AG08395 (cell line): ENCODE measurements at places on chromosomes 6 and 20.

DNA sequence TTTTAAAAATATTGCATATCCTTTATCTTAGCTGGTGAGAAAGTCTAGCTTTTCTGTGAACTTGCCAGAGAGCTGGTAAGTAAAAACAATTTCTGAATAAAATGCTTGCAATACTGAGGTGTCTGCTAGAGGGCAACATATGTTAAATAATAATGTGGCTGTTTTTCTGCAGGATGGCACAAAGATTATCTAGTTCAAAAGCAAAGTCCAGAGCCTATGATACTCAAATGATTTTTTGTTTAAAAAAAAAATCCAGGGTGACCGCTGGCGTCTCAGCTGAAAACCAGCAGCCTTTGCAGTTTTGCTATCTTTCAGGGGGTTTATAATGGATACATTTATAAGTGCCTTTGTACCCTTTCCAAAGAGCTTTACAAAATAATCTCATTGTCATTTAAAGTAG lies 194.9 kb downstream of the PHACTR1 start:
- peak; percentile 60 for DNase-seq

- DNase-seq, result no peak
Observed at GRCh38 chr6:41200901-41201763, at the start of gene TREML2. TREML2 (minus strand) TSS chr6:41201149; CDS start chr6:41201008, 141 bp downstream.

DNA sequence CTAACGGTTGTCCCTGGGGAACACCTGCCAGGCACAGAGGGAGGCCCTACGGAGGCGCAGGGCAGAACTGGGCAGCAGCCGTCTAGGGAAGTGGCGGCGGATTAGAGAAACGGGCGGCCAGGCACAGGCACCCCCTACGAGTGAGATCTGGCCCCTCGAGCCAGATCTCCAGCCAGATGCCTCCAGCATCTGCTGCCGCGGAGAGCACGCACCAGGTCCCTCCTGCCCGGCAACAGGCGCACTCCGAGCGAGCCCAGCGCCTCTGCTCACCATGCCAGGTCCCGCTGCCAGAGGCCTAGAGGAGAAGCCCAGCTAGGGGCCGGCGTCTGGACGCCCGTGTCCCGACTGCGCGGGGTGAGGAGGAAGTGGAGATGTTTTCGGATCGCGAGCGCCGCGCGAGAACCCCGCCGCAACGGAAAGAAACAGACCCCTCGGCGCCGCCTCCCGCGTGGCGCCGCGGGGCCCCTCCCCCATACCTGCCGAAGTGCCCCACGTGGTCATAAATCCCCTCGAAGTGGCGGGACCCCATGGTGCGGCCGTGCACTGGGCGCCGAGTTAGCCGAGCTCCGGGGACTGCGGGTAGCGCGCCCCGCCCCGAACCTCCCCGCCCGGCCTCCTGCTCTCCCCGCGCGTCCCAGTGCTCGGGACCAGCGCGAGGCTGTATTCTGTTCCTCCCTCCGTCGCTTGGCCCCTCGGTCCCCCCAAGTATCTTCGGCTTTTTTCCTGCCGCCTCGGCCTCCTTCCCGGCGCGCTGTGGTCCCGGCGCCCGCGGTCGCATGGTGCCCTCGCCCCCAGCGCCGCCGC lies at the start of gene SLC22A16:
SLC22A16 (minus strand) TSS at position 568 of the 804 bp plus-strand sequence; CDS start at position 529, 39 bp downstream.
- peak; percentile 25 for DNase-seq

DNA sequence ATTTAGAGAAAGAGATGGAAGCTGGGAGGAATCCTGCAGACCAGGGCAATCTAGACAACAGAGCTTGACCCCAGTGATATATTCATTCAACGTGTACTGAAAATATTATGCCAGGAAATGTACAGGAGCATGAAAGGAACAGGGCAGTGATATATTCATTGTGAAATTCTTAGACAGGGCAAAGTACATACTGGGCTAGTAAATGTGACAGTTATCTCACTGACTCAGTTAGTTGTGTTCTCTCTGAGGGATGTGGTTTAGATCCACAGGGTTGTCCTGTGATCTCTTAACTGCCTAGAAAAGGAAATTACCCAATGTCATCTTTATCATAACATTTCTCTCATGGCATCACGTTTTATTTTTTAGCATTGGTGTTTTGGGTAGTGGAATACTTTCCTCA lies 891.3 kb downstream of the EYS start:
- DNase-seq, result no peak

- DNase-seq, result no peak
Observed at GRCh38 chr6:169042061-169042460, 211.6 kb downstream of the THBS2 start.

- no peak for DNase-seq
Observed at GRCh38 chr6:163539101-163539762, 124.7 kb downstream of the QKI start.

DNA sequence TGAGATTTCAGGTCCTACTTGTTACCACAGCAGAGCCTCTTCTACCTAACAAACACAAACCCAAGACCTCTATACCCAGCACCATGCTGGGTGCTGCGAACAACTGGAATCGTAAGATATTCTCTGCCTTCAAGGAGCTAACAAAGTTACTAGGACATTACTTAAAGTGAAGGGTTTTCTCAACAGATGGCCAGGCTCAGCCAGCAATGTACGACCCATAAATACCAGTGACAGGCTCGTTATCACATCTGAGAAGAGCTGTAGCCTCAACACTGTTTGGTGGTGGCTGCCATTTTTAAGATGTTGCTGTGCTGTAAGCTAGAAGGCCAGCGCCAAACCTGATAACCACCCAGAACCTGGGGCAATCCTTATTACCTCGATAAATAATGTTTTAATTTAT lies 406.5 kb downstream of the KIF16B start:
- no peak for DNase-seq

DNA sequence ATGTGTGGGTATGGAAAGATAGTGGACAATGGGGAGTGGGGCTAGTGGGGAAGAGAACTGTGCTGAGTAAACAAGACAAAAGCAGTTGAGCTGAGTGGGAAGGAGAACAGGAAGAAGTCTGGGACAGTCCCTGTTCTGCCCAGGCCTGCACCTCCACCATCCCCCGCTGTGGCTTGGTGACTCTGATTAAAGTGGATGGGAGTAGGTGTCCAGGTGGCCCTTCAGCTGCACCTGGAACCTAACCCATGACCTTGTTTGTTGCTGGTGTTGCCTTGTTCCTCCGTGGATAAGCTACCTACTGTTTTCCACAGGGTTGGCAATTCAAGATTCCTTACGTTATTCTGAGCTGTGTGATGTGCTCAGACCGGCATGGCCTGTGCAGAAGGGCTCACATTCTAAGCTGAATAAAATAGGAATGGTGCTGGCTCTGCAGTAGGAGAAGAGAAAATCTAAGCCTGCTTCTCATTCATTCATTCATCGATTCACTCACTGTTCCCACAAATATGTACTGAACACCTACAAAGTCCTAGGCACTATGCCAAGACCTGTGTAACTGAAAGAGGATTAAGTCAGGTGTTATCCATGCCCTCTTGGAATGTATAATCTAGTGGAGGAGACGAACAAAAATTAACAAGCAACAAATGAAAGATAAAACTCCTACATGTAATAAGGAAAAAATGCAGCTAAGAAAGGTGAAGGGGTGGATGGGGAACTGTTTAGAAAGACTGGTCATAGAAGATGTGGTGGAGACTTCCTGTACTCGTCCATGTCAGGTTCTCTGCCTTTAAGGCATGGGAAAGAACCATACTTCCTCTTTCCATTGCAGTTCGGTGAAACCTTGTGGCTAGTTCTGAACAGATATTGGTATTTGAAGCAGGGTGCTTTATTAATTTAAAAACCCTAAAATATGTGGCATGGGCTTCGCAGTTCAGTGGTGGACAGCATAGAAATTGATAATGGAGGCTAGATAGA lies 10.1 kb upstream of the CALHM6 start:
- DNase-seq, result no peak

DNA sequence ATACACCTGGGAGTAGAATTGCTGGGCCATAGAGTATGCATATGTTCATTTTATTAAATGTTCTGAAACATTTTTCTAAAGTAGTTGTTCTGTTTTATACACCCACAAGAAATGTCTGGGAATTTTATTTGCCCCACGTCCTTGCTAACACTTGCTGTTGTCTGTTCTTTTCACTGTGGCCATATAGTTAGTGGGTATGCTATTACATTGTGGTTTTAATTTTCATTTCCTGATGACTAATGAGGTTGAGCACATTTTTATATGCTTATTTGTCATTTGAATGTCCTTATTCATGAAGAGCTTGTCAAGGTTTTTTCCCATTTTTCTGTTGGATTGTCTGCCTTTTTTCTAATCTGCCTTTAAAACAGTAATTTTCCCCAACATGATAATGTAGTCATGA lies 41.5 kb upstream of the TGM3 start:
- no peak for DNase-seq

DNA sequence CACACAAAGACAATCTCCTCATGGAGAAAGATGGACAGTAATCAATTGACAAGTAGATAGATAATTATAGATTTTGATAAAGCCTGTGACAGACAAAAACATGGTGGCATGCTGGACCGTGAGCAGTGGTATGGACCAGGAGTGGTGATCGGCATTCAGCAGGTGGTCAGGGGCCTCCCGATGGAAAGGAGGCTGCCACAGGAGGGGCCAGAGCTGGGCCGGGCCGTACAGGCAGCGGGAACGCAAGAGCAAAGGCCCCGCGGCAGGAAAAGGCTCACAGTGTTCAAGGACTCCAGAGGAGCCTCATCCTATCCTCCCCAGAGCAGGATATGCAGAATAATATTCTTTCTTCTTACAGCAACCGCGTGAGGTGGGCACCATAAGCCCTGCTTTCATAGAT lies 123.7 kb downstream of the EYA2 start:
- no peak for DNase-seq

DNA sequence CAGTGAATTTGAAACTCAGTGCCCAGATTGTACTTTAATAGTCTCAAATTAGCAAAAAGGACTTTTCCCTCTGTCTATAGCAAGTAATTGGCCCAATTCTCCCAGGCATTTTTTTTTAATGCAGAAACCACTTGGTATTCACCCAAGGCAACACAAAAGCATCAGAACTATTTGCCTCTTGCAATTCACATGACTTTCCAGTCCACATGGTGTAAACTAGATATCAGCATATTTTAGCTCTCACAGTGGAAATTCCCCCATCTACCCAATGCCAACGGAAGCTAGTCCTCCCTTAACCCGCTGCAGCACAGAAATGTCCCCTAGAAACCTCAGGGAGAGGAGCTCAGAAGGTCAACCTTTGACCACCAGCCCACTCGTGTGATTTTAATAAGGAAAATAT lies 103.4 kb upstream of the CDYL start:
- DNase-seq, result peak; percentile 61

GRCh38 chr20:5160882-5161281 lies 34.1 kb downstream of the CDS2 start:
- no peak for DNase-seq

- no peak for DNase-seq
Observed at GRCh38 chr20:3692706-3693294, 11.0 kb upstream of the ADAM33 start.

DNA sequence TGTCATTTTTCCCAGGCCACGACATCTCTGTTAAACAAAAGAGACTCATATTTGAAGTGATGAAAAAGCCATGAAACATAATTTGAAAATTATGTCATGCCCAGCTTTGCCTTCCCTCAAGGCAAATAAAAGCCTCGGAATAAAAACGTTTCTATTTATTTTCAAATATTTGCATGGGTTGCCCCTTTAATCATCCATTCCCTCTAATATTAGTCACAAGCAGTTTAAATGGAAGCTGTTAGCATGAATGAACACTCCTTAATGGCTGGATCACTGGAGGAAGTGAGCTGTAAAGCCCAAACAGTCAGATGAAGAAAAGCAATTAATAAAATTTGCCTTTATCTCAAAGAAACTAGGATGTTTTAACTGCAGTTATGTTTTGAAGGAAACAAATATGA lies 69.3 kb upstream of the STMND1 start:
- DNase-seq, result peak; percentile 54

- no peak for DNase-seq
Observed at GRCh38 chr20:5400164-5400762, 83.5 kb upstream of the PROKR2 start.

GRCh38 chr20:11790046-11790445 lies 127.6 kb upstream of the BTBD3 start:
- DNase-seq, result no peak

- DNase-seq, result peak; percentile 71
Observed at GRCh38 chr6:7765575-7766325, 39.9 kb downstream of the BMP6 start.

- no peak for DNase-seq
Observed at GRCh38 chr6:55082021-55082420, 92.3 kb upstream of the HCRTR2 start.

DNA sequence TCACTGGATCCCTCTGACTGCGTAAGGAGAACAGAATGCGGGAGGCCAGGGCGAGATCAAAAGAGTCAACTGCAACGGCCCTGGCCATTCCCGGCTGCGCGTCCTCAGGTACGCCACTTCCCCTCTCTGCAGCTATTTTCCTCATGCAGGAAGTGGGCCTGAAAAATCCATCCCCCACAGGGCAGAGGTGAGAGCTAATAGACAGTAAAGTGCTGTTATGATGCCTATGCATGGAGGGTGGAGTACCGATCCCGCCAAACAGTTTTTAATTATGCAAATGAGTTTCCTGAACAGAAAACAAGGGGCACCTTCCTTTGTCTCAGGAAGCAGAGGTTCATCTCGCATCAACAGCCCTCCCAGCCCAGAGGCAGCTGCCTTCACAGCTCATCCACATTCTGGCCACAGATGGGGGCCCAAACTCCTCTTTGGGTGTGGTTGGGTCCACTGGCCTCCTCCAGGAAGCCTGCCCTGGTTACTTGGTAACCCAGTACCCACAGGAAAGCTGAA lies 9.3 kb downstream of the PREX1 start:
- no peak for DNase-seq

- DNase-seq, result no peak
Observed at GRCh38 chr6:112038268-112038667, 15.6 kb upstream of the CCN6 start.

DNA sequence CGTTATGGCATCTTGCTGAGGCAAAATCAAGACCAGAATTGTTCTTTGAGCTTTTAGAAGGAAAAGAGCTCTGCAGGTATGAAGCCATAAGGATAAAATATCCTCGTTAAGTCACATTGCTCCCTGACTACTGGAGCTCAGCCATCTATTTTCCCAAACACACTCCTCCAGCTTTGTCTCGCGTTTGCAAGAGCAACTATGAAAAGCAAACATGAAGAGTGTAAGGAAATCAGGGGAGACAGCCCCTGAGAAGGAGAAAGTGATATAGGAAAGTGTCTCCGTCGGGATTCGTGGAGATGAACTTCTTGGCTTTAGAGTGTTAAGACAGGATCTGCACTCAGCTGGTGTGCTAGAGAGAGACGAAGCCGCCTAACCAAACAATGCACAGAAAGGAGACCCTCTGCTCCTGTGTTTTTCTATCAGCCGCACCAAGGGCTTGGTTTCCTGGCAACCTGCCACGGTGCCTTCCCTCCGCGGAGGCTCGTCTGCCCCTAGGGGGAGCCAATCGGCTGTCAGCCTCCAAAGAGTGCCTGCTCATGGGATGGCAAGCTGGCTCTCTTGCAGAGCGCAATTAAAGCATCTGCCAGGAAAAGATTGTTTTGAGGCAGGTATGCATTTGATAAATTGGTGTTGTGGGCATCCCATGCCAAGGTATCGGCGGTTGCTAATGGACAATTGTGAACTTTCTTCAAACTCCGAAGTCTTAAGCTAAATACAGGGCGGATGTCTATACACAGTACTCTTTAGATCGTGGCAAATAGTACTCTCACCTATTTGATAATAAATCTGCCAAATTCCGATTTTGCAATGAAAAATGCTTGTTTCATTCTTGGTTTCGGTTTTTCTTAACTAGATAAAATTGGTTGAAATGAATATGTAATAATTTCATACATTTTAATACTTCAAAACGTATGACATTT lies 603.2 kb downstream of the RNF144B start:
- peak; percentile 32 for DNase-seq
